ENCODE measurements at places on chromosomes 2 and 18.

GRCh38 chr2:43345391-43345813, 119.0 kb upstream of the ZFP36L2 start:
- H3K4me1 ChIP-seq: no peaks in the 10 kb centered on the region
- H3K4me3 ChIP-seq: no peak overlapping the region
- DNase-seq: no peak

DNA sequence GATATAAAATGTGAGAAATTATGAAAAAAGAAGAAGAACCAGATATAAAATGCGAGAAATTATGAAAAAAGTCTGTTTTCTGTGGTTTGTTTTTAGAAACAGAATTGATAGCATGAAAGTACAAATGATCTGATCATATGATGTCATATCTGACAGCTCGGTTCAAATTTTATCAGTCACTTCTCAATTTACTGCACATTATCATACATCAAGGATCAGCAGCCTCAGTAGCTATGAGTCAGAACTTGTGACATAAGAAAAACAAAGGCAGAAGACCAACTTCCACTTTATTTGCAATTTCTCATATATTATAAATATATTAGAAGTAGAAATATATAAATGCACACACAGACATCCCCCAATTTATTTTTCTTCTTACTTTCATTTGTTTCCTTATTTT, 634.0 kb downstream of the LRP1B start:
- H3K4me1 ChIP-seq: no peaks in the 10 kb centered on the region
- no peak overlapping the region for H3K4me3 ChIP-seq
- no peak overlapping the region for H3K27ac ChIP-seq
- no peak for DNase-seq
- H3K36me3 ChIP-seq: no peaks in the 10 kb centered on the region
- no peaks in the 10 kb centered on the region for H3K27me3 ChIP-seq

GRCh38 chr2:160408959-160409291, 84.7 kb downstream of the RBMS1 start:
- no peak overlapping the region for H3K4me3 ChIP-seq
- H3K27me3 ChIP-seq: no peaks in the 10 kb centered on the region
- DNase-seq: no peak
- H3K36me3 ChIP-seq: peaks cover 3% of the 10 kb centered on the region

- no peak for DNase-seq
- H3K27ac ChIP-seq: no peak overlapping the region
- peaks cover 8% of the 10 kb centered on the region for H3K4me1 ChIP-seq
Observed at GRCh38 chr18:58862851-58863538, 1.7 kb upstream of the ZNF532 start.

GRCh38 chr2:78766459-78766858, 259.0 kb upstream of the REG3G start:
- H3K4me1 ChIP-seq: no peaks in the 10 kb centered on the region
- no peak for DNase-seq
- no peaks in the 10 kb centered on the region for H3K27me3 ChIP-seq
- no peak overlapping the region for H3K27ac ChIP-seq

DNA sequence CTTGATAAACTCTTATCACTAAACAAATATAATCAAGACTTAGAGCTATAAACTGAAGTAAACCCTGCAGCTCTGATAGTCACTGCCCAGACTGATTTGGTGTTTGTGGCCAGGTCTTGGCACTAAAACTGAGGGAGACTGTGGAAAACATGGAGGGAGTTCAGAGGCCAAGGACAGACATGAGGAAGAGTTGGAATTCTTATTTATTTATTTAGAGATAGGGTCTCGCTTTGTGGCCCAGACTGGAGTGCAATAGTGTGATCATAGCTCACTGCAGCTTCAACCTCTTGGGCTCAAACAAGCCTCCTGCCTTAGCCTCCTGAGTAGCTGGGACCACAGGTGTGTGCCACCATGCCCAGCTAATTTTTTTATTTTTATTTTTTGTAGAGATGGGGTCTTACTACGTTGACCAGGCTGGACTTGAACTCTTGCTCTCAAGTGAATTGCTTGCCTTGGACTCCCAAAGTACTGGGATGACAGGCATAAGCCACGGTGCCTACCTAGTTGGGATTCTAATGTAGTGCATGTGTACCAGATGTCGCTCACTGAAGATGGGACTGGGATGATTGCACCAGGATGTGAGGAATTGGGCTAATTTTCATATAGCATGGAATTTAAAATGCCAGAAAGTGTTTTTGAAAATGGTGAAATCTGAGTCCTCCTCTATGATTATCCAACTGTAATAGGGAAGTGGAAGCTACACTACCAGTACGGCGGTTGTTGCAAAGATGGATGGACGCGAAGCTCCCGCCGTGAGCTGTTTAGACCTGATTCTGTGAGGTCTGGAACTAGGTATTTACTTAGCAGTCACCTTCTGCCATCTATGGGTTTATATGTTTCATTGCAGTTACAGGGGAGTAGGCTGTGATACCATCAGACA, 52.7 kb upstream of the CTLA4 start:
- no peak overlapping the region for H3K27ac ChIP-seq
- H3K36me3 ChIP-seq: no peaks in the 10 kb centered on the region
- peak overlapping the region; percentile 25 for H3K4me3 ChIP-seq
- DNase-seq: peak; percentile 66
- peaks cover 39% of the 10 kb centered on the region for H3K4me1 ChIP-seq

DNA sequence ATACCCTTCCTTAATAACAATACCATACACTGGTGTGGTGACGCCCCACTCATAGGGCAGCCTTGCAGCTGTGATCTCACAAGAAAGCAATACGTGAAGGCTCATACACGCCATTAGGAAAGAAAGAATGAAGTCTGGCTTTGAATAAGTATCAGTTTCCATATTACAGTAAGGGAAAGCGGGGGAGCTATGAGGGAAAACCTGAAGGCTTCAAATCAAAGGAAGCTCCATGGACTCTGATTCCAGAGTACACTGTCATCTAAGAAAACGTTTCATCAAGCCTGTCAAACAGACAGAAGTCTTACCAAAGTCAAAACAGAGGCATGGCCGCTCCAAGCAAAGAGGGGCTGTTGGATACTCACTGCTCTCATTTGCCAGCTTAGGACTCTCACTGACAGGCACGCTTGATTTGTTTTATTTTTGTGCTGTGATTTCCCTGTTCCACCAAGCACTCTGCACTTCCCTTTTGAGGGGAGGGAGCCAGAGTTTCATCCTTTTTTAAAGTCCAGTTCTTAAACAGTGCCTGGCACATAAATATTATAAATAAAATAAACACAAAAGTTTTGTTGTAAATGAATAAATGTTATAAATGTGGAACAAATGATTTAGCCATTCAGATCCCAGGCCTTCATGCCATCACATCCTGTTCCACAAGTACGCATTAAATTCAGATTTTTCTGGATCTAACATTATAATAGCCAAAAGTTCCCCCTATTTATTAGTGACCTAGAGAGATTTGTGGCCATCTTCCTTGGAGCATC, 221.2 kb downstream of the PIEZO2 start:
- no peaks in the 10 kb centered on the region for H3K36me3 ChIP-seq
- no peak for DNase-seq
- no peaks in the 10 kb centered on the region for H3K27me3 ChIP-seq
- no peak overlapping the region for H3K4me3 ChIP-seq
- no peaks in the 10 kb centered on the region for H3K4me1 ChIP-seq

GRCh38 chr2:62056341-62056740, 139.6 kb upstream of the B3GNT2 start:
- no peak overlapping the region for H3K4me3 ChIP-seq
- no peaks in the 10 kb centered on the region for H3K36me3 ChIP-seq
- H3K4me1 ChIP-seq: no peaks in the 10 kb centered on the region
- DNase-seq: no peak
- H3K27me3 ChIP-seq: no peaks in the 10 kb centered on the region

DNA sequence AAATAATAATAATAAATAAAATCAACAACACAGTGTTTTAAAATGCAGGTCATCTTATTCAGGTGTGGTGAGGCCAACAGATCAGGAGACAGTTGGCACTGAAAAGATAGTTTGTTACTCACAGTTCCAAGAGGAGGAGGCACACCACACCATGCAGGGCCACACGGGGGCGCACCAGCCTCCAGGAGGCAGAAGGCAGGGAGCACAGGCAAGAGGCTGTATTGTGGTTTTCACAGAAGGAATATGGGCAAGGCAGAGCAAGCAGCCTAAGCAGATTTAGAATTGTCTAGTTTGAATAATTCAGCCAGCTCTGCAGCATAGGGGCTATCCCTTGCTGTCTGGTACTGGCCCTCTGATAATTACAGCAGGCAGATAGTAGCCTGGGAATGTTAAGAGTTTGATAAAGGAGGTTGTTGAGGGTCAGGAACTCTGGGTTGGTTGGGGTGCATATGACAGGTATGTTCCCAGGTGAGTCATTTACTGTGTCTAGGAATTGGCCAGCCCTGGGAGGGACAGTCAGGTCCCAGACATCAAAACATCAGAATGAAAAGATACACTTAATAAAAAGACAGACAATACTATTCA, 31.3 kb downstream of the KIAA2012 start:
- no peak overlapping the region for H3K27ac ChIP-seq
- no peaks in the 10 kb centered on the region for H3K27me3 ChIP-seq
- H3K4me1 ChIP-seq: no peaks in the 10 kb centered on the region

GRCh38 chr2:151878655-151879563, 50.7 kb upstream of the ARL5A start:
- no peak overlapping the region for H3K4me3 ChIP-seq
- DNase-seq: peak; percentile 8
- H3K4me1 ChIP-seq: no peaks in the 10 kb centered on the region
- H3K36me3 ChIP-seq: no peaks in the 10 kb centered on the region
- no peak overlapping the region for H3K27ac ChIP-seq

DNA sequence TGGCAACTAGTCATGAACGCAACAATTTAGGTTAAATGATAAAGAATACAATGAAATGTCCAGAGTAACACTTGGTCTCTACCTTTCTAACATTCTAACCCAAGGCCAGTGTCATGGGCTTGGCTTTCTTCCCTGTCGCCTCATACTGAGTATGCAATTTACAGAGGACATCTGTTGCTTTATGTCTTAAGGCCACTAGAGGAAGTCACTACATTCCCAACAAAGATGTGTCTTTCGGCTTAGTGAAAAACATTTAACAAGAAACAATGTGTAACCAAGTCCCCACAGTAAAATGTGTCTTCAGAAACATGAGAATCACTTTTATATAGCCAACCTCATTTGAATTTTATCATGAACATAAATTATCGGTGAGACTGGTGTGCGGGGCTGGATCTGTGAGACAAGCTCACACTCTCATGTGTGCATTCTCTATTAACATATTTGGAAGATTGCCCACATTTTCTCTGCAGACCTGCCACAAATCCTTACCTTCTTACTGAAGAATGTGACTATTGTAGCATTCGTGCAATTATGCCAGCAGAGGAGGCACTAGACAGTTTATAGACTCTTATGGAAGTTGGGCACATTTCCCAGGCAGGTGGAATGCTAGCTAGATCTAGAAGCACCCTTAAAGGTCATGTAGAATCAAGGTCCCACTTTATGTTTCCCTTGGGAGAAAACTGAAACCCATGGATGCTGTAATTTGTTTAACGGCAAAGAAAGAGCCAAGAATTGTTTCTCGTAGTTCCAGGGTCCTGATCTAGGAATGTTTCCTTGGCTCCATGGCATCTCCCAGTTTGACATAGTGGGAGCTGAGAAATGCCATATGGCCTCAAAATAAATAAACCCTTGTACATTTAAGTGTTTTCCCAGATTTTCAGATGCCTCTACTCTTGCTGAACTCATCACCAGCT, 101.8 kb downstream of the CD226 start:
- H3K36me3 ChIP-seq: no peaks in the 10 kb centered on the region
- H3K4me3 ChIP-seq: no peak overlapping the region
- no peak for DNase-seq
- H3K27ac ChIP-seq: no peak overlapping the region

DNA sequence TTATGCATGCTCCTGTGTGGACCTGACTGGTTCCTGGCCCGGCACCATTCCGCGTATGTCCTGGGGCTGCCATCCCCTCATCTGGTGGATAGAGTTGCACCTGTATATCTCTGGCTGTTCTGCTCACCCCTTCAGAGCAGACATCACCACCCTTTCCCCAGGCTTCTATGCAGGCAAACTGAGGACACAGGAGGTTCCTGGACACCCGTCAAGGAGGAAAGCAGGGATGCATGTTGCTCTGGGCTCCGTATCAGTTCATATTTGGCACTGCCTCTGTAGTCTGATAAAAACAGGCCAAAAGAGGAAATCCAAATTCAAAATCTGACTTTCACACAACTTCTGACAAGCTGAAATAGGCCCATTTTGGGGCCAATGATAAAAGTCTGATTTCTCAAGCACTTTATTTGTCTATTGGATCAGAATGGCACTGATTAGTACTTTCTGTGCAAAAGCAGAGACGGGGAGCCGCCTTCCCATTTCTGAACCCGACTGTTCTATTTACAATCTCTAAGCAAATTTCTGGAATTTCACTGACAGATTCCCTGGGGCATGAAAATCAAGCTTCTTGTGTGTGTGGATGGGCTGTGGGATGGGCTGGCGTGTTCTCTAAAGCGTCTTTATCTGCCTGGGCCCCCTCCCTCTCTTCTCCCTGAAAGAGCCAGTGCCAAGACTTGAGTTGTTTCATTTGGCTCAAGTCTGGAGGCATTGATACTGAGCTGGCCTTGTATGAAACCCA, 96.9 kb downstream of the SETBP1 start:
- H3K4me1 ChIP-seq: no peaks in the 10 kb centered on the region
- no peaks in the 10 kb centered on the region for H3K36me3 ChIP-seq

- no peak for DNase-seq
- no peaks in the 10 kb centered on the region for H3K36me3 ChIP-seq
- peaks cover 3% of the 10 kb centered on the region for H3K27me3 ChIP-seq
Observed at GRCh38 chr2:236819275-236820002, 249.8 kb downstream of the ACKR3 start.

- peaks cover 23% of the 10 kb centered on the region for H3K4me1 ChIP-seq
- no peaks in the 10 kb centered on the region for H3K27me3 ChIP-seq
- peaks cover 8% of the 10 kb centered on the region for H3K36me3 ChIP-seq
Observed at GRCh38 chr2:102736110-102736409, 25.8 kb upstream of the TMEM182 start.

- H3K27ac ChIP-seq: no peak overlapping the region
- no peaks in the 10 kb centered on the region for H3K27me3 ChIP-seq
- no peaks in the 10 kb centered on the region for H3K4me1 ChIP-seq
- DNase-seq: no peak
Observed at GRCh38 chr18:62354151-62354550, 29.0 kb downstream of the TNFRSF11A start.

GRCh38 chr18:24333084-24333483, 64.5 kb downstream of the OSBPL1A start:
- H3K36me3 ChIP-seq: no peaks in the 10 kb centered on the region
- no peaks in the 10 kb centered on the region for H3K4me1 ChIP-seq
- no peak for DNase-seq
- H3K27ac ChIP-seq: no peak overlapping the region
- H3K4me3 ChIP-seq: no peak overlapping the region

GRCh38 chr2:199940373-199940772, 14.9 kb downstream of the TYW5 start:
- H3K4me1 ChIP-seq: no peaks in the 10 kb centered on the region
- H3K27ac ChIP-seq: no peak overlapping the region
- DNase-seq: no peak
- H3K36me3 ChIP-seq: peaks cover 43% of the 10 kb centered on the region

GRCh38 chr2:12717191-12718014, 667 bp downstream of the TRIB2 start:
- DNase-seq: peak; percentile 68
- H3K36me3 ChIP-seq: no peaks in the 10 kb centered on the region
- H3K4me3 ChIP-seq: peak overlapping the region; percentile 93
- peaks cover 35% of the 10 kb centered on the region for H3K4me1 ChIP-seq
- peak overlapping the region; percentile 68 for H3K27ac ChIP-seq
